Activated naive CD4-positive, alpha-beta T cell treated with anti-CD3 and anti-CD28 coated beads, Interleukin-2, amount 10 ng/mL, durations not matched to agents 7 days and 5 days (primary cell): ENCODE measurements at places on chromosomes 5 and 9.

- no peak overlapping the region for H3K4me3 ChIP-seq
- peaks cover 11% of the 10 kb centered on the region for H3K27me3 ChIP-seq
- H3K36me3 ChIP-seq = no peaks in the 10 kb centered on the region
- H3K4me1 ChIP-seq = no peaks in the 10 kb centered on the region
- DNase-seq = no peak
These were observed 482 bp downstream of the OR13J1 start for GRCh38 chr9:35869621-35870216.

- H3K36me3 ChIP-seq = no peaks in the 10 kb centered on the region
- H3K27me3 ChIP-seq = peaks cover 34% of the 10 kb centered on the region
- DNase-seq = no peak
- H3K27ac ChIP-seq = no peak overlapping the region
These were observed 8.8 kb upstream of the TENT4A start for GRCh38 chr5:6704361-6704851.

DNA sequence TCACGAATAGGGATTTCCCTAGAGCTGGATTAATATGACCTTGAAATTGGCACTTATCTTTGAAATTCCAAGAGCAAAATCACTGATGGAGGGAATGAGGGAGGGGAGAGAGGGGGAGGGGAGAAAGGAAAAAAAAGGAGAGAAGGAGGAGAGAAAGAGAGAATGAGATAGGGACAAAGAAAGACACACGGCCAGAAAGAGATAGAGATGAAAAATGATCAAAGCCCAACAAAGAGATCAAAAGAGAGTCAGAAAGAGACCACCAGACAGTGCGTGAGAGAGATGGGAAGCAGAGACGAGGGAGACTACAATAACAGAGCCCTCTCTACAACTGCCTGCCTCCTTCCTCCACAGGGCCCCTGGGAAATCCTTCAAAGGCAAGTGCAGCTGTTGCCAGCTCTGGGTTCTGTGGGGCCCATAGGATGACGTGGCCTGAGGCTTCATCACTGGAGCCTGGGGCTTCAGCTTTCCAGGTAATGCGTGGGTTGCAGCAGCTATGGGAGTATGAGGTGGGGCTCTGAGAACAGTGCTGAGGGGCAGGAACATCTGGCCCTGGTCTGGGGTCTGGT lies 58.3 kb upstream of the SHB start:
- H3K4me3 ChIP-seq = no peak overlapping the region
- DNase-seq = no peak
- no peaks in the 10 kb centered on the region for H3K36me3 ChIP-seq
- H3K27me3 ChIP-seq = peaks cover 20% of the 10 kb centered on the region
- no peak overlapping the region for H3K27ac ChIP-seq

GRCh38 chr5:112857866-112858265 lies 3.2 kb upstream of the SRP19 start:
- no peak overlapping the region for H3K4me3 ChIP-seq
- peaks cover 22% of the 10 kb centered on the region for H3K4me1 ChIP-seq
- peaks cover 37% of the 10 kb centered on the region for H3K27me3 ChIP-seq
- DNase-seq = no peak

- H3K36me3 ChIP-seq = no peaks in the 10 kb centered on the region
- H3K27ac ChIP-seq = no peak overlapping the region
- H3K4me3 ChIP-seq = no peak overlapping the region
- H3K27me3 ChIP-seq = peaks cover 14% of the 10 kb centered on the region
- no peak for DNase-seq
These were observed 35.1 kb downstream of the SHB start for GRCh38 chr9:38033941-38034340.

DNA sequence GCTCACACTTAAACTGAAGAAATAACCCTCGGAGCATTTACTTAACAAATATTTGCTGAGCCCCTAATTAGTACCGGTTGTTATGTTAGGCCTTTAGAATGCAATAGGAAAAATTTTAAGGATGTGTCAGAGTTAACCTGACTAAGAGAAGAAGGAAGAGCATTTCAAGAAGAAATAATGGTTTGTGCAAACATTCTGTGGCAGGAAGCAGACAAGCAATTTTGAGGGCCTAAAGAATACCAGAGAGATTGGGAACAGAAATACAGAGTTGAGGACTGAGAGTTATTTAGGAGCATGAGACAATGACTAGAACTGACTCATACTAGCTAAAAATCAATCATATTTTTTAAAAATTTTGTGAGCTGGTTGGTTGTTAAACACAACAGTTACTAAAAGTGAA lies 218.8 kb downstream of the PRR16 start:
- no peaks in the 10 kb centered on the region for H3K4me1 ChIP-seq
- no peak overlapping the region for H3K27ac ChIP-seq
- no peak for DNase-seq
- H3K4me3 ChIP-seq = no peak overlapping the region

GRCh38 chr5:75465480-75465879 lies 45.9 kb downstream of the CERT1 start:
- no peak for DNase-seq
- peaks cover 31% of the 10 kb centered on the region for H3K36me3 ChIP-seq
- H3K4me3 ChIP-seq = no peak overlapping the region
- no peaks in the 10 kb centered on the region for H3K27me3 ChIP-seq
- no peak overlapping the region for H3K27ac ChIP-seq

- no peaks in the 10 kb centered on the region for H3K27me3 ChIP-seq
- no peak overlapping the region for H3K4me3 ChIP-seq
- peaks cover 5% of the 10 kb centered on the region for H3K4me1 ChIP-seq
- no peak overlapping the region for H3K27ac ChIP-seq
- peak; percentile 21 for DNase-seq
These were observed 75.0 kb downstream of the TTC39B start for GRCh38 chr9:15231788-15232635.

GRCh38 chr5:116947691-116948528 lies 373.3 kb upstream of the SEMA6A start:
- no peaks in the 10 kb centered on the region for H3K27me3 ChIP-seq
- no peaks in the 10 kb centered on the region for H3K4me1 ChIP-seq
- H3K27ac ChIP-seq = no peak overlapping the region
- DNase-seq = peak; percentile 69
- no peaks in the 10 kb centered on the region for H3K36me3 ChIP-seq
- H3K4me3 ChIP-seq = no peak overlapping the region

- no peak overlapping the region for H3K27ac ChIP-seq
- peaks cover 9% of the 10 kb centered on the region for H3K27me3 ChIP-seq
- H3K36me3 ChIP-seq = no peaks in the 10 kb centered on the region
- no peaks in the 10 kb centered on the region for H3K4me1 ChIP-seq
These were observed 264.3 kb upstream of the MVB12B start for GRCh38 chr9:126062158-126062886.

- H3K36me3 ChIP-seq = no peaks in the 10 kb centered on the region
- H3K27me3 ChIP-seq = peaks cover 38% of the 10 kb centered on the region
- no peak overlapping the region for H3K27ac ChIP-seq
- no peak overlapping the region for H3K4me3 ChIP-seq
These were observed 4.6 kb downstream of the ADAMTSL2 start for GRCh38 chr9:133538851-133539833.

DNA sequence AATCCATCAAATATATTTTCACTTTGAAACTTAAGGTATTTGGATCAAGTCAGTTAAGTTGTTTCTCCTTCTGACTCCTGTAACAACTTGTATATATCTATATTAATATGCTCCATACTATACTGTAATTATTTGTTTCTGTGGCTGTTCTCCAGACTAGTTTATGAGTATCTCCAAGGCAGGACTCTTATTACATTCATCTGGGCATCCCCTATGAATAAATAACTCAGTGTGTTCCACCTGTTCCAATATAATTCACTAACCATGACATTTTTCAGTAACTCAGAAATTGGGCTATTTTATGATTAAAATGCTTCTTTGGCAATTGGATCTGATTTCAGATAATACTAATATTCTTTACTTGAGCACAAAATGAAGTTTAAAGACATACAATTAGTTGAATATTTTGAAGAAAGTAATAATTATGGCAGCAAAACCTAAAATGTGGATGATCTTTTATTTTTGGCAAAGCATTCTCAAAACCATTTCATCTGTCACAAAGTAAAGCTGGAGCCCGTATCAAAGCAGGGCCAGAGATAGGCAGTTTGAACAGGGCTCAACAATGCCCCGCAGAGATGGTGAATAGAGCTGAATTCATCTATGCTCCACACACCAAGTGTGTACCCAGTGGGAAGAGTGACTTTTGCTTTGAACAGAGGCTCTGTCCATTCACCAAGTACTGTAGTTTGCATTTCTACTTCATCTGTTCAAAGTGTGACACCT lies 314.3 kb downstream of the PDE4D start:
- no peak for DNase-seq
- no peaks in the 10 kb centered on the region for H3K4me1 ChIP-seq
- H3K4me3 ChIP-seq = no peak overlapping the region
- H3K27me3 ChIP-seq = peaks cover 4% of the 10 kb centered on the region
- no peaks in the 10 kb centered on the region for H3K36me3 ChIP-seq
- no peak overlapping the region for H3K27ac ChIP-seq

DNA sequence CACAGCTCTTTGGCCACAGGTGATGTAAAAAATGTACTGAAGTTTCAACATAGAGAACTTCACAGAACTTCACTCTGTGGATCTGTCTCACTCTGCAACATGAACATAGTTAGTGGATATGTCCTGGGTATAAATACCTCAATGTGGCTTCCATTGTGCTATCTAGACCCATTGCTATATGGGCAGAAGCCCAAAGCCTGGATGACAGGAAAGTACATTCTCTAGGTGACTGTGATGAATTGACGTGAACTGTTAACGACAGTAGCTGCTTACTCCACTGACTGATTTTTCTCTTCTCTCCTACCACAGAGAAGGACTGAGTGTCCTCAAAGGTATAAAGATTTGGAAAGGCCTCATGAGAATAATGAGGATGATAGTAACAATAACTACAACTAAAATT lies 270.1 kb upstream of the FTMT start:
- H3K4me1 ChIP-seq = no peaks in the 10 kb centered on the region
- H3K27me3 ChIP-seq = no peaks in the 10 kb centered on the region
- no peak overlapping the region for H3K27ac ChIP-seq
- H3K4me3 ChIP-seq = no peak overlapping the region
- no peaks in the 10 kb centered on the region for H3K36me3 ChIP-seq

- peaks cover 25% of the 10 kb centered on the region for H3K27me3 ChIP-seq
- DNase-seq = no peak
- H3K36me3 ChIP-seq = no peaks in the 10 kb centered on the region
- no peaks in the 10 kb centered on the region for H3K4me1 ChIP-seq
- H3K4me3 ChIP-seq = no peak overlapping the region
These were observed 44.3 kb upstream of the SH3PXD2B start for GRCh38 chr5:172498431-172499129.

GRCh38 chr9:14529054-14529453 lies 164.2 kb downstream of the ZDHHC21 start:
- H3K36me3 ChIP-seq = no peaks in the 10 kb centered on the region
- no peak for DNase-seq
- no peak overlapping the region for H3K4me3 ChIP-seq
- H3K27ac ChIP-seq = no peak overlapping the region
- H3K27me3 ChIP-seq = peaks cover 2% of the 10 kb centered on the region

GRCh38 chr5:68336200-68336599 lies 120.6 kb downstream of the PIK3R1 start:
- H3K36me3 ChIP-seq = no peaks in the 10 kb centered on the region
- no peak overlapping the region for H3K4me3 ChIP-seq
- no peak overlapping the region for H3K27ac ChIP-seq
- DNase-seq = no peak
- H3K27me3 ChIP-seq = no peaks in the 10 kb centered on the region

GRCh38 chr9:107211284-107211923 lies 71.7 kb upstream of the RAD23B start:
- H3K27me3 ChIP-seq = no peaks in the 10 kb centered on the region
- peaks cover 10% of the 10 kb centered on the region for H3K4me1 ChIP-seq
- H3K36me3 ChIP-seq = no peaks in the 10 kb centered on the region
- H3K27ac ChIP-seq = no peak overlapping the region

DNA sequence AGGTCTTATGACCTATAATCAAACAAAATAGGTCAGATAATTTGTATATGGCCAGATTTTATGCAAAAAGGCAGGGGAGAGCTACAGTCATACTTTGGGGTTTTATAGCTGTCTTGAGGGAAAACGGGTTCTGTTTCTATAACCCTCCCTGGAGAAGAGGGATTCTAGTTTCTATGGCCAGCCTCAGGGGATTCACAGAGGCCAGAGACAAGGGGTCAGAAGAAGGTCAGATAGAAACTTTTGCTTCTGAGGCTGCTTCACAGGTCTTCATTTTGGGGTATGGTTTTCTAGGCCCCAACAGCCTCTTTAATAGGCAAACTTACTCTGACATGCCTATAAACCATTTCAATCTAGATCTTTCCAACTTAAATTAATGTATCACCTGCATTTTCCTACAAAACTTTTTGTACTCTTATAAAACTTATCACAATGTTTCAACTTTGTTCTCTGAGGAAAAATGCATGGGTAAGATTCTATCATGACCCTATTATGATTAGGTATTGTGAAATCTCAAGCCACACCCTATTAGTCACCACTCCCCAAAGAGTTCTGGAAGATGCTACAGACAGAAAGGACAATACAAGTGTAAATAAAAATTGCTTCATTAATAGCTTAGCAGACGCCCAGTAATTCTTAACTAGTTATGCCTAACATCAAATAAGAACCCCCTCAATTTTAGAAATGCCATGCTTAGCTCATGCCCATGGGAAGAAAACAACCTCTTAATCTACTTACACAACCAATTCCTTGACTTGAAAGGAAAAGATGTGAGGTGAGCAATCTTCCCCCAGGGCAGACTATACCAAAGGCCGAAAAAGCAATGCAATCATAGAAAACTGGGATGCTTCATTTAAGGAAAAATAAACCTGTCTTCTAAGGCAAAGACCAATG lies 396.6 kb downstream of the TLR4 start:
- no peak overlapping the region for H3K27ac ChIP-seq
- H3K27me3 ChIP-seq = no peaks in the 10 kb centered on the region
- H3K36me3 ChIP-seq = no peaks in the 10 kb centered on the region
- DNase-seq = no peak
- no peaks in the 10 kb centered on the region for H3K4me1 ChIP-seq
- no peak overlapping the region for H3K4me3 ChIP-seq

DNA sequence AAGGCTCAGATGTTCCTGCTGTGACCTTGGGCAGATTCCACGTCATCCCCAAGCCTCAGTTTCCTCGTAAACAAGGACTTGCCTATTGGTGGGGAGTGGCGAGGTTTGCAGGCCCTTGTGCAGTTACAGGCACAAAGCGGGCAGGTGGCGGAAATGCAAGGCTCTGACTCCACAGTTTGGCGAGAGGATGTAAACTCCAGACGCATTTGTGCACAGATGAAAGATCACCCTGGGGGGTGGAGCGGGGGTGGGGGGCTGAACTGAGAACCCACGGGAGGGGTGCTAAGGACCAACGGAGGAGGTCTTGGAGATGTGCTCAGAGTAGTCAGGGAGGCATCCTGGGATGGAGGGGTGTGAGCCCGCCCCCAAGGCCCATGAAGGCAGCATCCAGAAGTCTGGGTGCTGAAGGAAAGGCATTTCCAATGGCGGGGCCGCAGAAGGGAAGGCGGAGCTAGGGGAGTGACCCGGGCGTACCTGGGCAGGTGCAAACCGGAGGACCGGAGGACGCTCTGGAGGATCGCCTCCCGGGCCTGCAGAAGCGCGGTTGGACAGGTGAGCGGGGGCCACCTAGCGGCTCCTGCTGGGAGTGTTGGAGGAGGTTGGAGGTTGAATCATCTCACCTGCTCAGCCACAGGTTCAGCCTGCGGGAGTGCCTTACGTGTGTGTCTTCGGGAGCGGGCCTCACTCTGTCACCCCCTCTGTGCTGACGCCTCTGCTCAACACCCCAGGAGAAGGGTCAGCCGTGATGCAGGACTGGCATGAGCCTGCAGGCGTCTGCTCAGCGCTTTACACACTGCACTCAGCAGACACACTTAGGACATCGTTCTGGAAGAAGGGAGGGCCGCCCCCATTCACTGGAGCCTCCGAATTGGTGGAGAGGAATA lies 1.9 kb upstream of the FIBCD1 start:
- peaks cover 10% of the 10 kb centered on the region for H3K4me1 ChIP-seq
- H3K27ac ChIP-seq = no peak overlapping the region
- H3K36me3 ChIP-seq = no peaks in the 10 kb centered on the region
- no peak overlapping the region for H3K4me3 ChIP-seq
- peak; percentile 85 for DNase-seq
- H3K27me3 ChIP-seq = peaks cover 80% of the 10 kb centered on the region
